ENCODE measurements at places on chromosomes 1 and 21.

GRCh38 chr1:40633931-40634376 lies 31.5 kb downstream of the RIMS3 start:
- no peak for DNase-seq

DNA sequence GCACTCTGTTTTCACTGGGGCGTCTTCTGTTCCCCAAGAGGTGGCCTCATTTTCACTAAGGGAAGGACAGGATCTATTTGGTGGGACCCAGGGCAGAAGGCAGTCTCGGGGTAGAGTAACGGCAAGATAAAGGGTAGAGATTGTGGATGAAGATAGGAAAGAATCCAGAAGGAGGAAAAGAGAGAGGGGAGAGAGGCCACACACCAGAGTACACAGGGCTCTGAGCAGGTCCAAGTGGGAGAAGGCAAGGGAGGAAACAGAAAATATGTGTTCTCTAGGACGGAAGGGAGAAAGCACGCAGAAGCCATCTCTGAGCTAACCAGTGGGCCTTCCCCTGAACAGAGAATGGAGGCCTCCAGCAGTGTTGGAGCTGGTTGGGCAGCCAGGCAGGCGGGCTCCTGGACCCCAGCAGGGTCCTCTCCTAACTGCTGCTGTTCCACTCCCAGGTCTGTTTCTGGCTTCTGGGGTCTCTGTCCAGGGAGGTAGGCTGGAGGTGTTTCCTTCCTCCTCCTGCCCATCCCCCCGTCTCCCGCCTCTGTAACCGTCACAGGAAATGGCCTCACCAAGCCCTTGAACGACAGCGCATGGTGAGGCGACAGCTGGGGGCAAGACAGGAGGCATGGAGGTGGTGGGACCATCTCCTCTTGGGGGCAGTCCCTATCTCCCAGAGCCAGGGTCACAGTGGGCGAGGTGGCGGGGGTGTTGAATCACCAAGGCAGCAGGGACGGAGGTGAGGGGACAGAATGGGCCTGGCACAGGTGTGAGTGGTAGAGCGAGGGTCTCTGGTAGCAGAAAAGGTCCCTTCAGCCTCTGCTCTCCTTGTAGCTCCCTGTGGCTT lies 649 bp downstream of the PTPN7 start:
- DNase-seq, result no peak

DNA sequence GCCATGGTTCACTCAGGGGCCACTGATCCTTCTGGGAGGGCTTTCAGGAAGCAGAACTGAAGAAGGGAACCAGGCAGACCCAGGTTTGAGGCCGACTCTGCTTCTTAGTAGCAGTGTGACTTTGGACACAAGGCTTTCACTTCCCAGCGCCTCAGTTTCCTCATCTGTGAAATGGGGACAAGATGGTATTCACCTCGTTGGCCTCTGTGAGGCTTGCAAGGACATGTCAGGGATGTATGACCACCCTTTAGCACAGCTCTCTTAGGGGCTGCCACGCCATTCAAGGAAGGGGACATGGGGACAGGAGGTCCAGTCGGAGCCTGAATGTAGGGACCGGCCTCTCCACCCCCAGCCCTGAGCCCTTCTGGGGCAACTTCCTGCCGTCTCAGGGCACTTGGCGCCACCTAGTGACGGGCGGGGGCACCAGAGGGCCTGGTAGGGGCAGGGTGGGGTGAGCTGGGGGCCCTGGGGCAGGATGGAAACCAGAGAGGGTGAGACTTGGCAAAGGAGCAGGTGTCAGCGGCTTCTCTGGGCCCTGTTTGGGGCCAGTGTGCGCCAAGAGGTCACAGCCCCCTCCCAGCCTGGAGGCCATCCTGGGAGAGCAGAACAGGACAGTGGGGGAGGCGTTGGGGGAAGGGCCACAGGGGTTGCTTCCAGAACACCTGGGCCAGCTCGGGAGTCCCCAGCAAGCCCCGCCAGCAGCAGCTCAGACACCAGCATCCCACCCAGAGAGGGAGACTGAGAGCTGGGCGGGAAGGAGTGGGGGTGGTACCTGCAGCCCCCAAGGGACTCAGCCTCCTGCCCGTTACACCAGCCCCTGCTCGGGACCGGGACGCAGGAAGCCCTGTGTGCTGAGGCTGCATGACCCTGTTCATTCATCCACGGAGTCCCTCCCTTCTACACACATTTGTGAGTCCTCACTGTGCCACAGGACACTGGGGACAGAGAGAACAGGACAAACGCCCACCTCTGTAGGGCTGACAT lies 102.5 kb upstream of the TARDBP start:
- peak; percentile 14 for DNase-seq

- DNase-seq, result no peak
Measured at GRCh38 chr21:40902299-40902698, 55.3 kb upstream of the DSCAM start.

DNA sequence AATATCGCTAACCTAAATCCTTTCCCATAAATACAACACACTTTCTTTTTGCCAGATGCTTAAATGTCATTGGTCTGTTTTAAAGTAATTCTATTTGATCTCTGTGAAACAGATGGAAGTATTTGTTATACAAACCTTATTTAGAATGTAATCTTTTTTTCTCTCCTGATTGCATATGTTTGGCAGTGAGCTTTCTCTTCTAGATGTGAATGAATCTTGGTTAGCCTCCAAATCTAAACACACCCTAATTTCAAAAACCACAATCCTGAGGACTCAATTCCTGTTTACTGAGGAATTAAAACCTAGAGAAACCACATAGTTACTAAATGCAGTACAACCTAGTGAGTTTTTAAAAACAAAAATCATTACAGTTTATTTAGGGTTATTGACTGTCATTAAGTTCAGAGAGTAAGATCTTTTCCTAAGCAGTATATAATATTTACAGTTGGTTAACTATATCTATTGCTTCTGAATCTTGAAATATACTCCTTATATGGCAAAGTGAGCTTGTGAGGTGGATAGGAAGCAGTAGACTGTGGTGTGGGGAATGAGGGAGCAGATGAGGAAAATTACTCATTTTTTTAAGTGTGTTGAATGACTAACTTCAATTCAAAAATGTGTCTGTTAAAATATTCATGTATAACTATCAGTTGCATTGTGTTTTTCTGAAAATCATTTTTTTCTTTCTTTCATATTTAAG lies 218.7 kb downstream of the FMN2 start:
- DNase-seq, result peak; percentile 87

Data from fibroblast of the aortic adventitia (primary cell).